ENCODE measurements at places on chromosomes 3 and 15. TPM values are rescaled to one million over a fixed set of nuclear protein-coding genes. Genes with fewer than 3 reads are reported as not detected.

The TUSC7 gene
- total RNA-seq = not detected

The CPNE9 gene
- not detected for total RNA-seq

The PDE12 gene
- total RNA-seq = 11.2 TPM

The LMCD1 gene
- 24.9 TPM for total RNA-seq

DNA sequence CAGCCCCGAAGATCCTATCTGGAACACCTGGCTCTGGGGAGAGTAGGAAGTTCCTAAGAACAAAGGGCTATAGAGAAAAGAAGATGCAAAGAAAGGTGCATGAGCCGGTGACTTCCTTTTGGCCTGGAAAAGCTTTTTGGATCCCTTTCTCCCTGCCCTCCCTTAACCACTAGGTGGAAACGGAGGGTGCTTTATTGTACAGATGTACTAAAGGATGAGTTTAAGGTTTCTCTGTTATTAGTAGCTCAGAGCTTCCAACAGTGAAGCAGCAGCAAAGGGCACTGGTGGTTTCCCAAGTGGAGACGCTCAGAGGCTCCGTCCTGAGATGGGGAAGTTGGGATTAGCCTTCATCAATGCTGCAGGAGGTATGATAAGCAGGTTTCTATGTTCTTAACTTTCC is 5.9 kb upstream of the ADGRG7 start:
- DNase-seq = peak; percentile 42

GRCh38 chr15:57607570-57608000 is 15.9 kb downstream of the MYZAP start:
- DNase-seq = no peak

DNA sequence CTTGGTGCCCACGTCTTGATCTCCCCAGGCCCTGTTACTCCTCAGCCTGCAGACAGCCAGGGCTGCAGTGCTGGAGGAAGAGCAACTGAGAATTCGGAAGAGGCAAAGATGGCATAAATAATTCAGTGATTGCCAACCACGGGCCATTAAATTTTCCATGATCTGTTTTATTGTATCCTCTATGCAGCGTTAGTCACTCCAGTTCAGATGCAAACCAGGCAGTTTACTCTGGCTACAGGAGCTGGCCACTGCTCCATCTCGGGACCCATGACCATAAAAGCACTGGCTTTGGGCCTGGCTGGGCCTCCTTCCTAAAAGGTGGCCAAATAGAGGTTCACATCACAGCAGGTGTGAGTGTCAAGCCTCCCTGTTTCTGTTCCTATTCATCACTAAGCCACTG is 137.6 kb upstream of the TLE3 start:
- no peak for DNase-seq
